ENCODE measurements at places on chromosomes 3 and 15. TPM values are rescaled to one million over a fixed set of nuclear protein-coding genes. Genes with fewer than 3 reads are reported as not detected.

The HCN4 gene
- not detected for total RNA-seq

GRCh38 chr3:49630784-49631183, 43.4 kb upstream of the APEH start:
- DNase-seq: no peak

DNA sequence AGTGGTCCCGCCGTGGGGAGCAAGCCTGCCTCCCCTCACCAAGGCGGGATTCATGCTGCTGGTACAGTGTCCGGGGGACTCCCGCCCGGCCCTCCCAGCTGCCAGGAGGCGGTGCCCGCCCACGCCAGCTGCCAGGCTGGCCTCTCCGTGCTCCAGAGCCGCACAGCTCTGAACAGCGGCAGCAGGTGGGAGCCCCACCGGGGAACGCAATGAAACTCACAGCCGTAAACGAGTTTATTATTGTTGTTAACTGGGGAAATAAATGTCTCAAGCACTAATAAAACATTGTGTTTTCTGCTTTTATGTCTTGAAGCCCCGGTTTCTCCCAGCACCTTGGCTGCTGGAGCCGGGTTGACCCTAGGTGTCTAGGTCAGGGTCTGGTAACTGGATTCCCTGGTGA, 317.7 kb upstream of the TLE3 start:
- no peak for DNase-seq

GRCh38 chr15:33078607-33079006, 115.9 kb downstream of the FMN1 start:
- no peak for DNase-seq

The RBP2 gene
- total RNA-seq: not detected

The C2CD4A gene
- not detected for total RNA-seq

DNA sequence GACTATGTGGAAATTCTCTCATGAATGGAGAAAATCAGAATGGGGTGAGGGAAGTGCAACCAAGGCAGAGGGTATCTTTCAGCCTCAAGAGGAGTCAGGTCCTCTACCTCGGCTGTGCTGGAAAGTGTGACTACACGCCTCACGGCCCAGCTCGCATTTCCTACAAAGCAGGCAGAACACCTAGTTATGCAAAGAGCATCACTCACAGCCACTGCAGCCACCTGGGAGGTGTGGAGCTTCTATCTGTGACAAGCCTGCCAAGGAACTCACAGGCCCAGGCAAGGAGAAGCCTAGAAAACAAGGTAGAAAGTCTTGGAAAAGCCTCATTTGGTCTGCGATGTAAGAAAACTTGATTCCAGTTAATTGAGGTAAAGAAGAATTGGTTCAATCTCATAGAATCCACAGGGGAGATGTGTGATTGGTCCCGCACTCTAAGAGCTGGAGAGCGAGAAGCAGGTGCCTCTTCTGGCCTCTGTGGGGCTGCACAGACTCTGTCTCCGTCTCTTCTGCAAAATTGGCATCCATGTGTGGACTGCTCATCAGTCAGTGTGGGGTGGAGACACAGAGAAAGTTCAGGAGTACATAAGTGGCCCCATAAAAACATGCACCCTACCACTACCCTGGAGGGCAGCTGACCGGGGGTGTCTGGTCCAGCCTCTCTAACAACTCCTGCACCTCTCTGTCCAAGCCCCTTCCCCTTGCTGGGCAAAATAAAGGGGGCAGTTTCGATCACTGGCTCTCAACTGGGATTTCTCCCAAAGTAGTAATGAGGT, 76.8 kb downstream of the TAMM41 start:
- no peak for DNase-seq

GRCh38 chr15:76993114-76993725, 1.7 kb upstream of the PSTPIP1 start:
- DNase-seq: no peak

The GOLGA6A gene
- total RNA-seq: 0.13 TPM

- no peak for DNase-seq
These were observed 9.1 kb downstream of the PLXND1 start for GRCh38 chr3:129597087-129597999.

DNA sequence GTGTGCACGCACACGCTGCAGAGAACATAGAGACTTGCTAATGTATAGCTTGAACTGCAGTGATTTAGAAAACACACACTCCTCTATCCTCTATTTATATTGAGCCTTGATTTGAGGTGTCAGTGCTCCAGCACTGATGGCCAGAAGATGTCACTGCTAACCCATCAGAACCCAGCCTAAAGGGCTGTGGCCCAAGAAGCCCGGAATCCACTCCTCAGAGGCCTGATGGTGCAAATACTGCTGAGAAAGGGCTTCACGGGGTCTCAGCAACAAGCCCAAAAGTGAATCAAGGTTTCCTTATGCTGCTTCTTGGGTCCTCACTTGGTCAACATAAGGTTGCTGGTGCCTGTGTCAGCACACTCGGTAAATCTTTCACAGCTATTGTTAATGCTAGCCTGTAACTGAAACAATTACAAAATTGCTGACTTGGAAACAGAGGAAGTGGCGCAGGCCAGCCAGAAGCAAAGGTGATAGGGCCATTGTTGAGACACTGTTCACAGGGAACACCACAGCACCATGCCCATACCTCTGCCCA, 60.3 kb downstream of the HEG1 start:
- peak; percentile 42 for DNase-seq

DNA sequence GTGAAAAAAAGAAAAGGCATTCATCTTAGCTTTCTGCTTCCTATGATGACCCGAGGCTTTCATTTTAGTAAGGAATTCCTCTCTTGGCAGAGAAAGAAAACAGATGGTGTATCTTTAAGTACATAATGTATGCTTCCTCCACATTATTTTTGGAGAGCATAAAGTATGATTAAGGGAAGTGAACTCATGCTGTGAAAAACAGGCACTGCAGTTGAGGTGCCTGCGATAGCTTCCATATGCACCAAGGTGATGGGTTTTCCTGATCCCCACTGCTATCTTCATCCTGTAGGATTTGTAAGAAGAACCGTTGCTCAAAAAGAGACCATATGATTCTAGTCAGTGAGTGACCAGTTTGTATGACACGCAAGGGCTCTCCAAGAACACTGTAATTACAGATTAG, 411.5 kb upstream of the MCTP2 start:
- DNase-seq: no peak

The CCDC66 gene
- 65.6 TPM for total RNA-seq

- DNase-seq: no peak
These were observed 48.4 kb downstream of the CCNL1 start for GRCh38 chr3:157111518-157111917.

The P2RY14 gene
- total RNA-seq: not detected

- DNase-seq: no peak
These were observed 11.2 kb upstream of the CXCR6 start for GRCh38 chr3:45932112-45932511.

DNA sequence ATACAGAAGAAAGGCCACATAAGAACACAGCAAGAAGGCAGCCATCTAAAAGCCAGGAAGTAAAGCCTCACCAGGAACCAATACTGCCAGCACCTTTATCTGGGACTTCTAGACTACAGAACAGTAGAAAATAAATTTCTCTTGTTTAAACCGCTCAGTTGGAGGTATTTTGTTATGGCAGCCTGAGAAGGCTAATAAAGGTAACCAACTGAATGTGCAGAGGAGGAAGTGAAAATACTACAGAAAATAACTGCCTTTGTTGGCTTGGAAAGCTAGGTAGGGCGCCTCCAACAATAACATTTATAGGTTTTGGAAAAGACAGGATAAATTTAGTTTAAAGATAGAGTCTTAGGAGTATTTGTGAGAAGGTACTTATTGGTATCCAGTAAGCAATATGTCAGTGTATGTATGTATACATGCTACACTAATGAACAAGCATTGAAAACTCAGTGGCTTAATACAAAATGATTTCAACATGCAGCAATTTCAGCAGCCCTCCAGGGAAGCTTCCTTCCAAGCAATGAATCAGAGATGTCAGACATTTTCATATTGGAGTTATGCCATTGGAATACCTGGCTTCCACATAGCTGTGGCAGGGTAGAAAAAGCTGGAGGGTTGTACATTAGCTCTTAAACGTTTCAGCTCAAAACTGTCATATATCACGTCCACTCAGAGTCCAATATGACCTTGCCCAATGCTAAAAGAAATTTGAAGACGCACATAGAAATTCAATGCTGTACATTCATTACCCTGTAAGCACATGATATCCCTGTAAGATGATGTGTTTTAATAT, 48.9 kb downstream of the ZBBX start:
- DNase-seq: no peak

DNA sequence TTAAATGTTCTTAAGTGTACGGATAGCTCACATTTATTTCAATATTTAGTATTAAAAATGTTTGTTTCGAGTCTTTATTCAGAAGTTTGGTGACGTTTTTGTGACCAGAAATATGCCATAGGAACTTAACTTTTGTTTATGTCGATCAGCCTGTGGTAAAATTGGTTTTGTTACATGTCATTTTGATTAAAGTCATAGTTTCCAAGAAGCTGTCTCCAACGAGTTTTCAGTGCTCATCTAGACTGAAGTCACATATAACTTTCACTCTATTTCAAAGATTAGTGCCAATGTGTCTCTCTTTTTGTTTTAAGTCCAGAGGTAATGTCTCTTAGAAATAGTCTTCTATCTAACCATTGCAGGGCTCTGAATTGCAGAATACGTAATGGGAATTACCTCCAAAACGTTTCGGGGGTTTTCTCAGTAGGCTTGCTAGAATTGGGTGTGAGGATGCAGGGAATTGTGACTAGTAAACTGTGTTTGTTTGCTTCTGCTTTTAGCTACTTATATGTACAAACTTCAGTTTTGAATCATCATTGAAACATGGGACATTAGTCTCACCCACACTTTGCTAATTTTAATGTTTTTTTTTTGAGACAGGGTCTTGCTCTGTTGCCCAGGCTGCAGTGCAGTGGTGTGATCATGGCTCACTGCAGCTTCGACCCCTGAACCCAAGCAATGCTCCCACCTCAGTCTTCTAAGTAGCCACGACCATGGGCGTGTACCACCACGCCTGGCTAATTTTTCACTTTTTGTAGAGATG, 3.0 kb downstream of the BUB1B start:
- no peak for DNase-seq

The GNL3 gene
- total RNA-seq: 182 TPM

DNA sequence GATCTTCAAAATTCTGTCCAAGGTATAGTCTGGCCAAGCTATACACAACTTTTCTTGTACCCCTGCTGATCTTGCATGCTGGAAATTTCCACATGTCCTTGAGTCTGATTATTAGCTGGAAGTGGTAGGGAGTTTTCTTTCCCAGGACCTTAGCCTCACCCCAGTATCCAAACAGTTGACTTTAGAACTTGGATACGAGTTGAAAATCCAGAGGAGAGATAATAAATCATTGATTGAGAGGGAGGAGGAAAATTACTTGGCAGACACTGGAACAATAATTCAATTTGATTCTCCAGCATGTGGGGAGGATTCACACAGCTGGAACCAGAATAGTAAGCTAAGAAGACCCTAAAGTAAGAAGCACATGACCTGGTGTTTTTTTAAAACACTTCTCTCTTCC, 116.4 kb downstream of the IL5RA start:
- DNase-seq: no peak

GRCh38 chr15:47383801-47384200, 333.5 kb upstream of the SEMA6D start:
- DNase-seq: no peak

GRCh38 chr15:69537901-69538300, 85.3 kb downstream of the RPLP1 start:
- DNase-seq: no peak

GRCh38 chr3:53147903-53148400, 13.1 kb upstream of the PRKCD start:
- DNase-seq: no peak

DNA sequence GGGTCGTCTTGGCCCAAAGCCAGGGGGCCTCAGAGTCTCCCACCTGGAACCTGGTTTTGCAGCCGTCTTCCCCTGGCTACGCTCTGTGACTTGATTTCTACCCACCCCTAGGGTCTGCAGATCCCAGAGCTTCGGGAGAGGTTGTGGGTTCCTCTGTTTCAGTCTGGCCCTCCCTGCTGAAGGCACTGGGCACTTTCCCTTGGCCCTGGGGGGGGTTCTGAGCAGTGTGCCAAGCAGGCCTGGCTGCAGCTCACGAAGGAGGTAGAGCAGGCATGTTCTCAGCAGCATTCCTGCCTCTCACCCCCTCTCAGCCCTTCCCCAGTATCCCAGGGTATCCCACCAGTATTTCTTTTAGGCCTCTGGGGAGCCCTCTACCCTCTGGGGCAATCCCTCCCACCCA, 99.0 kb downstream of the TMEM266 start:
- no peak for DNase-seq

GRCh38 chr3:183259087-183259486, 6.0 kb downstream of the B3GNT5 start:
- no peak for DNase-seq

GRCh38 chr15:59158701-59159034, 48.0 kb upstream of the LDHAL6B start:
- DNase-seq: no peak

GRCh38 chr3:100603469-100603868, 5.9 kb upstream of the ADGRG7 start:
- peak; percentile 6 for DNase-seq

GRCh38 chr15:48582452-48583247, 62.9 kb downstream of the FBN1 start:
- no peak for DNase-seq

The MLF1 gene
- total RNA-seq: not detected

The TNFSF10 gene
- total RNA-seq: 6.8 TPM

The ZNF662 gene
- total RNA-seq: not detected

The HEG1 gene
- total RNA-seq: 6.0 TPM

The SEMA3F gene
- 0.84 TPM for total RNA-seq

The HDC gene
- total RNA-seq: not detected

The MED12L gene
- total RNA-seq: 33.8 TPM

DNA sequence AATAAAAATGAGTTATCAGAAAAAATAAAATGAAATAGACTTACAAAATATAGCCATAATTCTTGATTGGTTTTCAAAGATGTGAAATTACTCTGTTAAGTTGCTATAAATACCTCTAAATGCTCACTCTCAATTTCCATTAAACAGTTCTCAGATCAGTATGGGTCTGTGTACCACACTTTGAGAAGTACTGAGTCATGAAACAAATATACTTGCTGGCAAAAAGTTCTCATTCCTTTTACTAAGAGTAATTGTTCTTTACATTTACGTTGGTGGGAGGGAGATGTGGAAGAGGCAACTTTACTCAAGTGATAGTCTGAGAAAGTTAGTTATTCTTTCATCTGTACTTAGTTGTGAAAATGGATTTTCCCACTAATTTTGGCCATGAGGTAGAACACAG, 96.3 kb downstream of the ZNF385D start:
- DNase-seq: no peak

The LDHAL6B gene
- not detected for total RNA-seq
